Femur (tissue), 1 donor: ENCODE measurements at places on chromosomes 6 and 20.

- no peak for DNase-seq
These were observed 3.3 kb downstream of the PERP start for GRCh38 chr6:138103871-138104270.

DNA sequence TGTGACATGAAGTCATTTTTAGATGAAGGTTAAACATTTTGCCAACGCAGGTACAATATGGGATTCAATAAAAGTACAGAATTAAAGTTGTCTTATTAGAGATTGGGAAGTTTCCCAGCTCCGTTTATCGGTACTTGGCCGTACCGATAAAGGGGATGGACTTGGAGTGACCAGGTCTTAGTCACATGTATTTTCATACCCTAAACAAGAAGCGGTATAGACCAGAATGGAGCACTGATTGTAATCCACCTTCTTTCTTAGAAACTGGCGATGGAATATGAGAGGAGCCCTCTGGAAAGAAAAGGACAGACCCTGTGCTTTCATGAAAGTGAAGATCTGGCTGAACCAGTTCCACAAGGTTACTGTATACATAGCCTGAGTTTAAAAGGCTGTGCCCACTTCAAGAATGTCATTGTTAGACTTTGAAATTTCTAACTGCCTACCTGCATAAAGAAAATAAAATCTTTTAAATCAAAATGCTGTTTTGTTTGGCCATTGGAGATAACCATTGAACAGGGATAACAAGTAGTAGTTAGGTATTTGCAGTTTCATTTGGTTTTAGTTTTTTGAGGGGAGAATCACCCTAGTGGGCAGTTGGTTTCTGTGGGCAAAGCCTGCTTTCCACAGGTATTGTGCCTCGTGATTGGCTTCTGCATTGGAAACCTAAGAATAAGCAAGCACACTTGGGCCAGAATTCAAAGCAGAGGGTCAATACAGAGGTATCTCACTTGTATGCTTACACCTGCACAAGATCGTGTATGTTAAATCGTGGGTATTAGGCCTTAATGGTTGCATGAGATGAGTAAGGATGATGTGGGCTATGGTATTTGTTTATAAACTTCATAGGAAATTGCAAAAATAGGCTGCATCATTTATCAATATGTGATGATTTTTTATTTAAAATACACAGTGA, 11.2 kb upstream of the ZNFX1 start:
- DNase-seq, result no peak

DNA sequence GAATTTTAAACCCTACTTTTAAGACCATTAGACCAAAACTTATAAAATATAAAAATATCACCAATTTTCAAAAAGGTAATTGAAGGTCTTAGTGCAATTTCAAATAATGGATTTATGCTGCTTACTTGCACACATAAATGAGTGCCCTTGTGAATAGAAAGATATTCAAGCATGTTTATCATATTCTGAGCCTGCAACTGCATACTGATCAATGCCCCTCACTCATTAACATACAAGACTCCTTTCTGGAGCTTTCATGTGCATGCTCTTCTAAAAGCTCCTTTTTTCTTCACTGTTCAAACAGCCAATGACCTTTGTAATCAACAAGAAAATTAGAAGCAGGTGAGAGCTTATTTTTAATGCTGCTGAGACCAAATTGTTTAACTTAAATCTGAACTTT, 1139.3 kb downstream of the HACE1 start:
- DNase-seq, result no peak

- no peak for DNase-seq
These were observed 142.5 kb upstream of the SPACA1 start for GRCh38 chr6:87905101-87905641.

DNA sequence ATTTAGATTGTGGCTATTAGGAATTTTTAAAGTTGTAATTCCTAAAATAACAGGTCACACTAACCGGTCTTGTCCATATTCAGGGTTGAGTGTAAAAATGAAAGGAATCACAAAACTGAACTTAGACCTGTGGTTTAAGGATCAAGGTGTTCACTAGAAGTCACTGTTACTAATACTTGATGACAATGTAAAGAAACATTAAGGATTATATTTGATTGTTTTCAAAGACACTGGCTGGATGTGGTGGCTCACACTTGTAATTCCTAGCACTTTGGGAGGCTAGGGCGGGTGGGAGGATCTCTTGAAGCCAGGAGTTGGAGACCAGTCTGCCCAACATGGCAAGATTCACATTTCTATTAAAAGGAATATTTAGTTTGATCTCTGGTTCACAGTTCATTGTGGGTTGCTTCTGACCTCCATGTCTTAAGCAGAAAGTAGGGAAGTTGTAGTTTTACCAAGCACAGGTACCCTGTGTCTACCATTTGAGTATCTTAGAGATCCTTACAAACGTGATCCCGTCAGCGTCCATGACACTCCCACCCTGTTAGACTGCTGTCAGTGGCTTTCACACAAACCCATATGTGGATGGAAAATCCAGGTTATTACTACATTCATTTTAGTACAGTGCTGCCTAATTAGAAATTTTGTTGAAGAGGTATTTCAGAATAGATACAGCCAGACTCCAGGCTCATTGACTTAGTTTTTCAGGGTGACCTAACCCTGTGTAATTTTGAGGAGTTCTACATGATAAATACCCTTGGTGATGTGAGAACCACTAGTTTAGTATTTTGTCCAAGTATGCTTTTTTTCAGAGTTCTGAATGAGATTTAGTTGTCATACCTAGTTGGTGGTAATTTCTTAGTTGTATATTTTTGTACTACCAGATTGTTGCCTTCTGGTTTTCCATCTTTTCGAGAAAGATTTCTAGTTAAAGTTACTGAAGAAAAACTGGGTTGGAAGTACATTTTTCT, 10.2 kb downstream of the SRSF3 start:
- DNase-seq, result no peak

DNA sequence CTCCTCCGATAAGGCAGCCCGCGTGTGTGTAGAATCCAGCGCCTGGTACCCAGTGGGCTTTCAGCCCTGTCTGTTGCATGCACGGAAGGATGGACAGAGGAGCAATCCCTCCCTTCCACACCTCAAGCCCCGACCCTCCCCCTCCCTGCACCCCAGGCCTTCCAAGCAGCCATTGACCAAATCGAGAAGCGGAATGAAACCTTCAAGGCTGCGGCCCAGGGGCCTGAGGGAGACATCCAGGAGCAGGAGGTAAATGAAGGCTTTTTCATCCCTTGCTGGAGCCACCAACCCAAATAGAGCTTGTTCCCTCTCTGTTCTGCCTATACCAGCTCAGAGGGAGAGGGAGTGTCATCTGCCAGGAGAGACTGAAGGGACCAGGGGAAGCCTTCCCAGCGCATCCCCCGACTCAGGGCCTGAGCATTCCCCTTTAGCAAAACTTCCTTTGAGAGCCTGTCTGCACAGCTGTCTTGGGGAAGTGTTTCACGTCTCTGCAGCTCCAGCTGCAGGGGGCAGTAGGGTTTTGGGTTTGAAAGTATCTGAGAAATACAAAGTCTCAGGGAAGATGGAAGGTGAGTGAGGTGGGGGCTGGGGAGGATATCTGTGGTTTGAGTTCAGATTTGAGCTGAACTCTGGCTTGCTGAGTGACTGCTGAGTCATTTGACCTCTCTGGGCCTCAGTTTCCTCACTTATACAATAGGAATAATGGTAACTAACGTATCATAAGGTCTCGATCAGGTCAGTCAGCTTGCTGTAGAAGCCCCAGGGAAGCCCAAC, 16.1 kb downstream of the FGD2 start:
- DNase-seq, result no peak

GRCh38 chr6:63636518-63637021, 968 bp downstream of the PHF3 start:
- DNase-seq, result peak; percentile 63

- no peak for DNase-seq
These were observed 9.3 kb downstream of the TRAPPC3L start for GRCh38 chr6:116536216-116536621.

DNA sequence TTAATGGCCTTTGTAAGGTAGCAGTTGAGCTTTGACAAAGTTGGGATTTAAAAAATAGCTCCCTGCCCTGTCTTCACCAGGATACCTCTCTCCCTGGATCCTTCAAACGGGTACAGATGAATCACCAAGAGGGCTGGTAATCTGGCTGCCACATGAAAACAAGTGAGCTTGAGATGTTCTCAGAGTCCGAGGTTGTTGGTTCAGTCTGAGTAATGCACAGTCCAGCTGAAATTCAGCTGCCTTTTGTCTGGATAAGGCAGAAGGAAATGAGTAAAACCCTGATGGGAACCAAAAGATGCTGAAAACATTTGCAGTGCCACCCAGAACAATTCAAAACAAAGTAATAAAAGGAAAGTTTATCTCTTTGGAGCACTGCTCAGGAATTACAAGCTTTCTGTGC, 86.8 kb downstream of the GJA1 start:
- no peak for DNase-seq

GRCh38 chr6:38684237-38684636, 18.7 kb downstream of the GLO1 start:
- DNase-seq, result no peak

DNA sequence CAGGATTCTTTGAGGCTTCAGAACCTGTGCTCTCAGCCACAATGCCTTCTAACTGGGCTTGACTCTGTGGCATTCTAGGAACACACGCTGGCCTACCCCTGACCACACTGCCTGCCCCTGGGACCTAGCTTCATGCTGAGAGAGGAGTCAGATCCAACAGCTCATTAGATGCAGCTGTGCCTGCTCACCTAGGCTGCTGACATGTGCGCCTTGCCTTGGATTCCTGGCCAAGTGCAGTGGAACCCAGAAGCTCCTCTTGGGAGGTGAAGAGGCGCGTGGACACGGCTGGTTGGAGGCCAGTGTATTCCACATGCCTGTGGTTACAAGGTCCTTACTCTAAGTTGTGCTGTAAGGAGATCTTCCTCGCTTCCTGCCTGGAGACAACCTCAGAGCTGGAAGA, 24.7 kb upstream of the KCNK16 start:
- no peak for DNase-seq
